NCI-H187 (cell line): ENCODE measurements at places on chromosomes 12 and 14.
A peak's percentile ranks its signal among the peaks of the same experiment; 100 is the strongest.

- no peak for DNase-seq
These were observed 79.2 kb downstream of the DUSP16 start for GRCh38 chr12:12483438-12483837.

DNA sequence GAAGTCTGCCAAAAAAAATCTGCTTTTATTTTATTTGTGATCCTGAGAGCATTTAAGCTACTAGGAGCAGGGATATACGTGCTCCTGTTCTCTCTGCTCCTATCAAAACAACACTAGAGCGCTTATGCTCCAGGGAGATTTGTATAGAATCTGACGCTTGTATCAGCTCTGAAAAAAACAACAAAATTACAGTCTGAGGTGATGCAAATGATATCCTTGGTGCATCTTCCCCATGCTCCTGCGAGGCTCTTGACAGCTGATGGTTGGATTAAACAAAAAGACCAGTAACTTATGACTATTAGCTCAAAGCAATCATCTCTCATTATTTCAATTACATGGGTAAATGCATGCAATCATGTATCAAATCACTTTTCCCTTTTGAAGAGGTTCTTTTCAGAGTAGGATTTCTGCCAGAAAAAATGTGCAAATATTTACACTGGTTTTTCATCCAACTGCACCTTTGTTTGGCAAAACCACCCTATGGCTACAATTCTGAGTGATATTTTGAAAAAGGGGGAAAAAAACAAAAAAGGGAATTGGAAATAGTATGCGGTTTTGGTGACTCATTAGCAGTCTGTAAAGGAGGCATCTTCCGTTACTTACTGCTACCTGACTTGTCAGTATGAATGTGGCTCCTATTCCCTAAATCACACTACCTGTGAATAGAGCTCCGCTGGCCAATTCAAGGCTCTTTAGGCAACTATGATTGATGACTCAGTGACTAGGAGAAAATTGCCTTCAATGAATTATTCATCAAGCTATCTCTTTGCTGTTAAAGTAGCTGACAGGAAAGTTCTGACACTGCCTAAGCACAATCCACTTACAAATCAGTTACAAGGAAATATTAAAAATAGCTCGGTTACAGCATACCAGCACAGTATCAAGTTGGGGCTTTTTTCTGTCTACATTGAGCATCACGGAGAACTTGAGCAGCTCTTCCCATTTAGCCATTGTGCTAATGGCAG, 450.0 kb downstream of the FOXG1 start:
- DNase-seq, result peak; percentile 93

DNA sequence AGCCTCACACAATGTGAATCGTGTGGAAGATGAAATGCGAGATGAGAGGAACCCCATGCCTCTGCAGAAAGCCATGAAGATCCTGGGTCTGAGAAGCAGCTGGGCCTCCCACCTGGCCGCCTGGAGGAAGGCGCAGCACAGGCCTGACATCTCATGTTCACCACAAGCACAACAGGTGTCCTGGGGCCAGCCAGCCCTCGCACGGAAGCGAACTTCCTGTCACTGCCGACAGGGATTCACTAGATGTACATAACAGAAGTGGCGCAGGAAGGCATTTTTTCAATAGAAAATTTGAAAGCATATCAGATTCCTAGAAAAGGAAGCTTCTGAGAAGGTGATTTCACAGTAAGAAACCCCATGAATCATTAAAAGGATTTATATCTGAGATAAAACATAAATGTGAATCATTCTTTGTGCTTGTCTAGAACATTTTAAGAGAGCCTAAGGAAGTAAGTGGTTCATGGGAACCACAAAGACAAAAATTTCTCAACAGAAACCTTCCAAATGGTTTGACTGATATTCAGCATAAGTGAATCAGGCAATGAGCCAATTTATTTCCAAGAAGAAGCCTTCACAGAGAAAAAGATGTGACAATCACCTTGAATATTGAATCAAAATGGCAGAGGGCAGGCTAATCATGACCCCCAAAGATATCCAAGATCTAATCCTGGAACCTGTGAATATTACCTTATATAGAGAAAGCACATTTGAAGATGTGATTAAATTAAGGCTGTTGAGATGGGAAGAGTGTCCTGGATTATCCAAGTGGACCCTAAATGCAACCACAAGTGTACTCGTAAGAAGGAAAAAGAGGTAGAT, 311.9 kb downstream of the DUSP6 start:
- no peak for DNase-seq

DNA sequence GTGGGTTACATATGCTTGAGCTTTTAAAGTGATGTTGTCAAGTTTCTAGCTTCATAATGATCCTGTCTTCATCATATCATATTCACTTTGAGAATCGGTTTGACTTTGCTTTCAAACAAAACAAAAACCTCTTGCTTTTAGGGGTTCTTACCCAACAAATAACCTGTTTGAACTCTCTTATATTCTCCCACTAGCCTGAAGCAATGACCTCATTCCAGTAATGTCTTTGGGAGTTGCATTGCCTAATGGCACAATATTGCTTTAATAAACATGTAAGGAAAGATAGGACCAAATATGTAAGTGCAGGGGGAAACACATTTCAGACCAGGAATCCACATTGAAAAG, 27.7 kb downstream of the WBP11 start:
- no peak for DNase-seq

GRCh38 chr14:100321473-100322137, 1.5 kb upstream of the SLC25A47 start:
- DNase-seq, result no peak

DNA sequence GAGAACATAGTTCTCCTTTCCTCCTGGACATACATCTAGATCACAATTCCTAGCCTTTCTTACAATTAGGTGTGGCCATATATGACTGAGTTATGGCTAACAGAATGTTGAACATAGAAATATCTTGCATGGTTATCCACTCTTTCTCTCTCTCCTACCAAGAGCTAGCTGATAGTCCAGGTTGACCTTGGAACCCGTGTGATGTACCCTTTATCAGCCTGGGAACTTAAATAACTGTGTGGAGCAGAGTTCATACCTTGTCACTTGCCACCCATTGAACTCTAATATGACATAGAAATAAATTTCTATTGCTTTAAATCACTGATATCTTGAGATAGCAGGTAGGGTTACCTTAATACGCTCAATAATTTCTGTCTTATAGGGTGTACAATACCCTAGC, 115.9 kb downstream of the TPH2 start:
- no peak for DNase-seq

GRCh38 chr14:92316176-92316575, 6.8 kb upstream of the SLC24A4 start:
- no peak for DNase-seq
